ENCODE measurements at places on chromosomes 6 and 20. TPM values are rescaled to one million over a fixed set of nuclear protein-coding genes. Genes with fewer than 3 reads are reported as not detected.

The MYBL2 gene
- 30.8 TPM for total RNA-seq

The SIRPG gene
- not detected for total RNA-seq

The CEP162 gene
- total RNA-seq = 7.5 TPM

The COL9A3 gene
- total RNA-seq = 41.2 TPM

The SLC16A10 gene
- total RNA-seq = 1.6 TPM

The AGER gene
- total RNA-seq = 9.2 TPM

The MCHR2 gene
- not detected for total RNA-seq

The KCNQ2 gene
- total RNA-seq = not detected

The LCA5 gene
- total RNA-seq = not detected

The RIMS1 gene
- not detected for total RNA-seq

The EFCAB8 gene
- 0.25 TPM for total RNA-seq

The OR2H2 gene
- total RNA-seq = not detected

The UST gene
- total RNA-seq = 0.15 TPM

The SLC4A11 gene
- total RNA-seq = 0.60 TPM

The HLA-DRA gene
- 1,241 TPM for total RNA-seq

GRCh38 chr20:50682065-50682464 is 9.3 kb downstream of the RIPOR3 start:
- no peak for DNase-seq

GRCh38 chr20:25364180-25364788 is 26.4 kb downstream of the ABHD12 start:
- DNase-seq = no peak

DNA sequence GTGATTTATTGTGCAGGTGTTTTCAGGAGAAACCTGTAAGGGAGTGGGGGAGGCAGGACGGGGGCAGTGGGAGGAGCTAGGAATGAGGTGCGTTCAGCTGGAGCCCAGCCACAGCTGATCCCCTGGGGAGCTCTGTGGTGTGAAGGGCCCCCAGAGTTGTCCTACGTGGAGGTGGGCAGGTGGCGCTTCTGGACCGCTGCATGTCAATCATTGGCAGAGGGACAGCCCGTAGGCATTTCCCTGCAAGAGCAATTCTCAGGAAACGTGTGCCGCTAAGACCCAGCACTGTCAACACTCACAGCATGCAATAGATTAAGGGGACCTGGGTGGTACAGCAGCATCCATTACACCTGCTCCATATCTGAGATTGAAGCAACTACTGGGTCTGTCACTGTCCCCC is 88.0 kb downstream of the PRND start:
- DNase-seq = no peak

- no peak for DNase-seq
These were observed 61.2 kb upstream of the LAMP5 start for GRCh38 chr20:9453201-9453600.

DNA sequence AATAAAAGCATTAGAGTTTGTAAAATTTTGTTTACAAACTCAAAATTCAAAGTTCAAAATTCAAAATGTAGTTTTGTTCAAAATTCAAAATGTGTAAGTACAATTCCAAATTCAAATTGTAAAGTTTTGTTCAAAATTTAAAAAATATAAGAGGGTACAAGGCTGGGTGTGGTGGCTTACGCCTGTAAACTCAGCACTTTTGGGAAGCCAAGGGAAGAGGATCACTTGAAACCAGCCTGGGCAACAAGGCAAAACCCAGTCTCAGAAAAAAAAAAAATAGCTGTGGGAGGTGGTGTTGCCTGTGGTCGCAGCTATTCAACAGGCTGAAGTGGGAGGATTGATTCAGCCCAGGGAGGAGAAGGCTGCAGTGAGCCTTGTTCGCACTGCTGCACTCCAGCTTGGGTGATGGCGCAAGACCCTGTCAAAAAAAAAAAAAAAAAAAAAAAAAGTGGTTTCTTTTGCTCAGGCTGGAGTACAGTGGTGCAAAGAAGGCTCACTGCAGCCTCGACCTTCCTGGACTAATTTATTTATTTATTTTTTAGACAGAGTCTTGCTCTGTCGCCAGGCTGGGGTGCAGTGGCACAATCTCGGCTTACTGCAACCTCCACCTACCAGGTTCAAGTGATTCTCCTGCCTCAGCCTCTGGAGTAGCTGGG is 5.4 kb upstream of the ZBTB12 start:
- DNase-seq = peak; percentile 56

Data from Karpas-422 (cell line).